ENCODE measurements at places on chromosomes 4 and X. TPM values are rescaled to one million over a fixed set of nuclear protein-coding genes. Genes with fewer than 3 reads are reported as not detected.

The SLC9B1 gene
- 0.20 TPM for total RNA-seq

The TMEM154 gene
- 3.3 TPM for total RNA-seq

The TRPC5OS gene
- not detected for total RNA-seq

The ATP1B4 gene
- not detected for total RNA-seq

The TLR7 gene
- total RNA-seq: 0.67 TPM

The FOXR2 gene
- total RNA-seq: not detected

The HS3ST1 gene
- 0.94 TPM for total RNA-seq

The DGKK gene
- not detected for total RNA-seq

The PSAPL1 gene
- not detected for total RNA-seq

The GLUD2 gene
- total RNA-seq: 1.3 TPM

The CXorf49 gene
- not detected for total RNA-seq

The GYPA gene
- not detected for total RNA-seq

The F11 gene
- total RNA-seq: 0.52 TPM

The MSANTD1 gene
- total RNA-seq: 0.45 TPM

The UCP1 gene
- not detected for total RNA-seq

The SHROOM3 gene
- total RNA-seq: 14.2 TPM

The STS gene
- total RNA-seq: 4.7 TPM

The FAM47A gene
- not detected for total RNA-seq

The XIAP gene
- total RNA-seq: 30.4 TPM

The CT83 gene
- total RNA-seq: not detected

The FRAS1 gene
- total RNA-seq: 3.7 TPM

The IDS gene
- total RNA-seq: 88.7 TPM

The PRPS2 gene
- total RNA-seq: 3.9 TPM

The TSR2 gene
- 39.7 TPM for total RNA-seq

The RAPGEF2 gene
- 42.2 TPM for total RNA-seq

The FHDC1 gene
- 0.35 TPM for total RNA-seq

The CXCL10 gene
- total RNA-seq: 1.2 TPM

The AFP gene
- total RNA-seq: not detected

The SH2D1A gene
- 0.10 TPM for total RNA-seq
